AG09319 (cell line): ENCODE measurements at places on chromosomes 4 and X.

GRCh38 chr4:65561164-65561563 is 109.1 kb downstream of the EPHA5 start:
- DNase-seq = no peak

GRCh38 chrX:153969904-153970356 is 1.7 kb downstream of the HCFC1 start:
- no peak for DNase-seq

DNA sequence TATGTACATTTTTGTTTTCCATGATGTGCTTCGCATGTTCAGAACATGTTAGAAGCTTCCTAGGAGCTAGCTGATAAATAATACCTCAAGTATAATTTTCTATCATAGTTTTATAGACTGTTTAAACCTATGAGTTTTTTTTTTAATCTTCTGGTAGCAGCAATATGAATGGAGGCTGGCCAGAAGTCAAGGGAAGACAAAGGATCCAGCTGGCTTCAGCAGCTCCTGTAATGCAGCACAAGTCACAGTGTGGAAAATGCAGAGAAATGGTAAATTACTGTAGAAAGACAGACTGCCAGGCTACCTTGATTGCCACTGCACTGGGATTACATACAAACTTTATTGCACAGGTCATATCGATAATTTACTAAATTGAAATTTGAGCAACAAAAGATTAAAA is 537.9 kb downstream of the IQCM start:
- no peak for DNase-seq

DNA sequence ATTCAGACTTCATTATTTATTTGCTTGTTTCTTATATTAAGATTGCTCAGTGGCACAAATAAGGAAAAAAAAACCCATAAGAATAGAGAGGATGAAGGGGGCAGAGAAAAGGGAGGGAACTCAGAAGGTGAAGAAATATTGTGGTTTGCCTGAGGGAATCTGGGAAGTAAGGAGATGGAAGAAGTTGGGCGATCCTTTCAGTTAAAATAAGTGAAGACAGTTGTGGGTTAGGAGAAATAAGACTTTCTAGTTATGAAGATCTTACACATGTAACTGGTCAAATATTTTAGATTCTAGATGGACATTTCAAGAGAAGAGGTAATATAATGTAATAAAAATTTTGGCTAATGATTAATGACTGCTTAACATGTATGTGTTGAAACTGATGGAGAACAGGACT is 138.7 kb upstream of the LIMCH1 start:
- no peak for DNase-seq

DNA sequence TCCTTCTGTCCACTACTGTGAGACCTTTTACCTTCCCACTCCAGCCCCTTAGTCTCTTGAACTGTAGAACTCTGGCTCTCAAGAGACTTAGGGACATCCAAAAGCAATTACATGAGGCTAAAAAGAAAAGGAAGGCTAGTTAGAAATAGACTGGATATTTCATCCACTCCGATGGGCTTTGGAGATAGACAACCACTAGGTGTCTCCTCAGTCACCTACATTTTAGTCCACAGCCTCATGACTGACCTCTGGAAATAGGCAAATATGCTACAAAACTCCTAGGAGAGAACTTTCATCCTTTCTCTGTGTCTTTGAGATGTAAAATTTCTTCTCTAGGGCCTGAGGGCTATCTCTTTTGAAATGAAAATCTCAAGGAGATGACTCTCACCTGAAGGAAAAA is 45.1 kb upstream of the LAMP2 start:
- DNase-seq = no peak

- no peak for DNase-seq
Measured at GRCh38 chrX:40755291-40756249, 20.2 kb upstream of the MED14 start.

GRCh38 chr4:31183256-31183655 is 463.1 kb downstream of the PCDH7 start:
- DNase-seq = no peak

GRCh38 chr4:87807402-87807801 is 8.0 kb downstream of the IBSP start:
- DNase-seq = no peak

DNA sequence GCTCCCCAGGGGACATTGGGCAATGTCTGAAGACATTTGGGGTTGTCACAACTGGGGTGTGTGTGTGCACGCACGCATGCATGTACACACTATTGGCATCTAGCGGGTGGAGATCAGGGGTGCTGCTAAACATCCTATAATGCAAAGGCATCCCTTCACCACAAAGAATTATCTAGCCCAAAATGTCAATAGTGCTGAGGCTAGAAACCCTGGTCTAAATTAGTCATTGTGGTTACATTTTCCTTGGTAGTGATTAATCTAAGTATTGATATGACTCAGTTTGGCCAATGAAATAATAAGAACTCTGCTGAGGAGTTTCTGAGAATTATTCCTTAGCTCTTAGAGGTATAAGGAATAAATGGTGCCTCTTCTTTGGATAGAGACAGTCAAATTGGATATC is 200.2 kb downstream of the CLCN4 start:
- no peak for DNase-seq
